NCI-H187 treated with DMSO at 0.1 percent for 48 hours (cell line): ENCODE measurements at places on chromosomes 2 and 18.
A peak's percentile ranks its signal among the peaks of the same experiment; 100 is the strongest.

DNA sequence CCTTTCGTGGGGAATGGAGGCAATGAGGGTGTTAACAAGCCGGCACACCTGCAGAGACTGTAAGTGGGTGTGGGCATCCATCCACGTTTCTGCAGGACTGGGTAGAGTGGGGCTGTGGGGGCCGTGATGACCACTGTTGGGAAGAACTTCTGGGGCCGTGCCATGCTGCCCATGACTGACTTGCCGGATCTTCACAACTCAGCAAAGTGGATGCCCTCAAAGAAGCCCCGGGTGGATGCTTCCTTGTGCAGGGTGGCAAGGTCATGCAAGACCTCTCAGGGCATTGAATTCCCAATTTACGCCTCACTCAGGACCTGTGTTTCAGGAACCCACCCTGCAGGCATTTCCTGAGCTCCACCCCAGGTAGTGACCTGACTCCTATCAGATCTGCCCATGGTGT lies 143.5 kb upstream of the TPO start:
- no peak for DNase-seq

DNA sequence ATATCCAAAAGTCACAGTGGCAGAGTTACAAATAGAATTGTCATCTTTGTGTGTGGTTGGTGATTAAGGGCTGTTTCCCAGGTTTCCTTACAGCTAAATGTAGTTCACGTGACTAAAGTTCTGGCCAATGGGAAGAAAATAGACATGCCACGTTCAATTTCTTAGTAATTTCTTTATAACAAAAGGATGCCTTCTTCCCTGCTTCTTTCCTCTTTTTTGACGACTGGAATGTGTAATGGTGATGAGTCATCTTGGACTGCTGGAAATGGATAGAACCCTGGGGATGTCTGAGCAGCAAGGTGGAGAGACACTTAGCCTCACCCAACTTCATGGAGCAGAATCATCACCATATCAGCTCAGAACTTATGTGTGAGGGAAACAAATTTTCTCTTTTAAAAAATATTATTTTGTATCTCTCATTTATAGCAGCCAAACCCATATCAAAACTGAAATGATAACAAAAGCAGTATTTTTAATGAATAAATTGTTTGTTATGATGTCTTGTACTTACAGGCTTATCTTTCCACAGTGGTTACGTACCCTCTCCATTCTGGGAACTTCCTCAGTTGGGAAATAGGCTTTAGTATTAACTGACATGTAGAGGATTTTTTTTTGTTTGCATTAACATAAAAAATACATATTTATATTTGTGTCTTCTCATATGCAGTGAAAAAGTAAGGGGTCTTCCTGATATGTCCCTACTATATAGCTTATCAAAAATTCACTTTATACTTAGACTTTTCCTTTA lies 91.1 kb upstream of the CDH2 start:
- DNase-seq: no peak

DNA sequence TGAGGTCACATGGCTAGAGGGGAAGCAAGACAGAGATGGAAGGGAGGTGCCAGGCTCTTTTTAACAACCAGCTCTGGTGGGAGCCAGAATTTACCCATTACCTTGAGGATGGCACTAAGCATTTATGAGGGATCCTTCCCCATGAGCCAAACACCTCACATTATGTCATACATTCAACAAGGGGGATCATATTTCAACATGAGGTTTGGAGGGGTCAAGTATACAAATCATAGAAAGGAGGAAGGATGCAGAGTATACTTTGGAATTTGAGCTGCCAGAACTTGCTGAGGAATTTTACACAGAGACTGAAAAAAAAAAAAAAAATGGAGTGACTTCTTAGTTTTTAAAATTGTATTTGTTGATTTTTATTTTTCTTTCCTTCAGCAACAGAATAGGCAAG lies 891.4 kb downstream of the CCDC85A start:
- no peak for DNase-seq

GRCh38 chr2:59677158-59677557 lies 876.3 kb downstream of the BCL11A start:
- no peak for DNase-seq

DNA sequence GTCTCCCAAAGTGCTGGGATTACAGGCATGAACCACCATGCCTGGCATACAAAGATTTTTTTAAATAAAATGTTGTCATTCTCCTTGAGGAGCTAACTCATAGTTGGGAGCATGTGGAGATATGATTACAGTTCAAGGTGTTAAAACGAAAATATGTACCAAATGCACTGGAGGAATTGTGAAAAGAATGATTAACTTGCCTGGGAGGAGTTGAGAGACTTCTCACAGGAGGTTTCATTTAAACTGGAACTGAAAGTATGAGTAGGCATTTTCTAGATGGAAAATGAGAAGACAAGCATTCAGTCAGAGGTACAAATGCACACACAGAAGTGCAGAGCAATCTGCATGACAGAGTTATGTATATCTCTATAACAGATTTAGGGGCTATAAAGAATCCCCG lies 126.6 kb upstream of the PDE1A start:
- DNase-seq: no peak

DNA sequence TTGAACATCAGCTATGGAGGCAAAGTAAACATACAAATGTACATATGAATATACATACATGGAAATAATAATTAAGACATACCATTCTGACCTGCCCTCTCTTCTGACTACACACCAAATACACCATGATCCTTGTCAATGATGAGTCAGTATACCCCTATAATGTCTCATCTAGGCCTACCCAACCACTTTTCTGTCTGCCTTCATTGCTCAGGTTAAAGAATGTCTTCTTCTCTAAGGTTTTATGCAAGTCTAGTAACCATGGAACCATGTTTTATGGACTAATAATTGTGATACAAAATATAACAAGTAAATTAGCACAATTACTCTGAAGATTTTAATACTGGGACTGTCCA lies 128.7 kb downstream of the NCKAP5 start:
- DNase-seq: no peak

DNA sequence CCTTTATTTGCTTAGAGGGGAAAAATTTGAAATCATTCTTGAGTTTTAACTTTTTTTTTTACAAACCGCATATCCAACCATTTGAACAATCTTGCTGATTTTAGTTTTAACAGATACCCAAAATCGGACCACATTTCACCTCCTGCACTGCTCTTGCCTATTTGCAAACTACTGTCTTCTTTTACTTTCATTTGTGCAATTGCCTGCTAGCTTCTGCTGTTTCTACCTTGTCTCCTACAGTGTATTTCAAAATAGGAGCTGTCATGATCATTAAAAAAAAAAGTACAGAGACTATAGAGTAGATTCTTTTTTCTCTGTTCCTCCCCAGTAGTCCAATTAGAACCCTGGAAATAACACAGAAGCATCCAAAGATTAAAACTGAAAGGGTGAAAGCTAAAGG lies 1081.2 kb downstream of the SOCS6 start:
- no peak for DNase-seq

DNA sequence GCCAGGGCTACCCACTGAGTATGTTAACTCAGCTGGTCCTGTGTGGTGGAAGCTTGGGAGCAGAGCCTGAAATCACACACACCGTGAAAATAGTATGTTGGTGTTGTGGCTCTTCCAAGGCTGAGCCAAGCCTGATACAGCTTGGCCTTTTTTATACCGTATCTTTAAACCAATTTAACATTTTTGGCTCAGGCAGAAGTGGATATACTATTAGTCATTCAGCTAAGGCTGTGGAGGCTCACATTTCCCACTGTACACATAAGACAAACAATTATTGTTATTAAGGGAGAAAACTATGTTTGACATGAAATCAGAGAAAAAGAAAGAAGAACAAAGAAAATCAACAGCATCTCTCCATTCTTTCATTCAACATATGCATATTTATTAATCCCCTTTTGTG lies 159.0 kb downstream of the BCL11A start:
- DNase-seq: no peak

GRCh38 chr18:48296581-48296980 lies 112.6 kb downstream of the ZBTB7C start:
- DNase-seq: no peak

- no peak for DNase-seq
Observed at GRCh38 chr18:32773382-32773712, 524 bp upstream of the KLHL14 start.

DNA sequence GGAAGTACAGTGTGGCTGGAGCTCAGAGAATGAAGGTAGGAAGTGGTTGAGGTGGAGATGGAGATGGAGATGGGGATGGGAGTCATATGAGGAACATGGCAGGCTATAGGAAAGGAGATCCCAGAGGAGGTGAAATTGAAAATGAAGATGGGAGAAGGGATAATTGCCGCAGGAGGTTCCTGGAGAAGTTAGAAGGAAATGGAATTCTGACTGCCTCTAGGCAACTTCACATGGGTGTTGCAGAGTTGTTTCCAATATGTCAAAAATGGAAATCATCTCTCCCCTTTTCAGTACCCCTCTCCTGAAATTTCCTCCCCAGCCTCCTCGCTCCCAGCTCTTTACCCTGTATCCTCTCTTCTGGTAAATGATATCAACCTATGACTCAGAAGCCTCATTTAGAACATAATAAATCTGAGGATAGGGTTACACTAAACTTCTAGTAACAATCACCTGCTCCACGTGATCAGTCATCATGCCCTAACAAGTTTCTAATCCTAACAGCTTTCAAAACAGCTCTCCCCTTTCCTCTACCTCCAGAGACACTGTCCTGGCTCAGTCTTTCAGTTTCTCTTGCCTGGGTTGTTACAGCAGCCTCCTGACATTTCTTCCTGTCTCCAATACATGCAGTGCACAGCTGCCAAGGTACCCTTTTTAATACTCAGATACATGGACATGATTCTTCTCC lies 201.9 kb upstream of the RBMS1 start:
- DNase-seq: peak; percentile 6

DNA sequence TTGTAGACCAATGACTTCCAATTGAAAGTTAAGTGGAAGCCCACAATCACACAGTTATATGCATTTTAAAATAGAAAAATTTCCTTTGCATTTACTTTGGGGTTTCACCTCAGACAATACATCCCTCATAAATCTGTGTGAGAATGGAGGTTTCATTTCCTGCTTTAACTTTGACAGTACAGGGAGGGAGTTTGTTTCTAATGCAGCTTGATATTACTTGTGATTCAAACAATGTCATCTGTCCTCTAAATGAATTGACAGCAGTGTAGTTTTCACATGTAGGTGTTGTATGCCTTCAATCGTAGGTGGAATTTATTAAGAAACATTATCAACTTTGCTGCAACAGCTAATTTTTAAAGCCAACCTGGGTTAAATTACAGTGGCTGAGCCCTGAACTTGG lies 75.2 kb downstream of the TMEFF2 start:
- no peak for DNase-seq

DNA sequence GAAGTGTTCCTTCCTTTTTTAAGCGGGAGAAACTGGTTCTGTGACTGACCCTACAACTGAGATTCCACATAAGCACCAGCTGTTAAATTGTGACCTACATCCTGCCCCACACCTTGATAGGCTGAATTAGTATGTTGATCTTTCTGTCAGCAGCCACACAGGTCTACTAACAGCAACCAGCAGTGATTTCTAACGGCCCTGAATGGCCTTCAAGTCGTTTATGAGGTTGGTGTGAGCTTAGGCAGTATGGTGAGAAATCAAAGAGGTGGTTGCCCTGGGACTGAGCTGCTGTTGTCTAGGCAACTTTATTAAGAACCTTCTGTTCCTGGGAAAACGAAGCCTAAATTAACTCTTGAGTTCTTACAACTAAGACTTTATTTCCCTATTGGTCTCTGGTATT lies 197.2 kb upstream of the FSHR start:
- DNase-seq: no peak

GRCh38 chr2:173017646-173018420 lies 57.8 kb upstream of the MAP3K20 start:
- no peak for DNase-seq

DNA sequence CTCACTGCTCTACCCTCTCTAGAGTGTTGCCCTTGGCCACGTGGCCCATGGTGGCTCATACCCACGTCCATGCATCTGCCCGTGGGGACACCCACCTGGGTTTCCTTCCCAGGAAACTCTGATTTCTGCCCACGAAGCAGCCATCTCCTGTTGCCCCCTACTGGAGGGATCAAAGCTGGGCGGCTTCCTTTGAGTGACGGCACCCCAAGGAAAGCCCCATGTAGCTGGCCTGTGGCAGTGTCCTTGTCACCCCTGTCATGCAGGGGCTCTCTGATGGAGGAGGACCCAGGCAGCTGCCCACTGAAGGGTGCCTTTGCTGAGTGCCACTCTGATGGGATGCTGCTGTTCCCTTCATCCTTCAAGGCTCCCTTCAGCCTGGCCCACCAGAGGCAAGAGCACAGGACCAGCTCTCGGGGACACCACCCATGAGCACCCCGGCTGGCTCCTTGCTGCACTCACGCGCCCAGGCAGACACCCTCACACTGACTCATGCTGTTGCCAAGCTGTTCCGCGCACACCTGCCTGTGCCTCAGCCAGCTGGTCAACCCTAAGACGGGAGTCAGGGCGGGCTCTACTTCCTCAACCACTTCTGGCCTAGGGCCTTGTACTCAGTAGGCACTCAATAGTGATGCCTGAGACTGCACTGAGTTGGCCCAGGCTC lies 101.1 kb downstream of the CTIF start:
- DNase-seq: no peak

DNA sequence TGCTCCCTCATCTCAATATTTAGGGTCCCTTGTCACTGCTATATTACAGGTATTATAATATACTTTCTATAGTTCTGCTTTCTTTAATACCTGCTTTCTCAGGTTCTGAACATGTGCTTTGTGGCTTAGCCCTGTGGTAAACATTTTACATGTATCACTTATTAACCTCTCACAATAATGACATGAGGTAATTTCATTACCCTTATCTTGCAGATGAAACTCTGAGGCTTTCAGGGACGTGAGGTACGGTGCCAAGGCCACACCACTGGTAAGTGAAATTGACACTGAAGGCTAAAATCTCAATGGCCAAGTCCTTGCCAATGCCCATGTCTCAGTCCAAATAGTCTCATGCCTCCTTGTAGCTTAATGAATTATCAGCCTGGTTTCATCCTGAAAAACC lies 21.7 kb downstream of the LINC00305 start:
- no peak for DNase-seq

- no peak for DNase-seq
Observed at GRCh38 chr2:54673501-54673998, 49.9 kb upstream of the EML6 start.

DNA sequence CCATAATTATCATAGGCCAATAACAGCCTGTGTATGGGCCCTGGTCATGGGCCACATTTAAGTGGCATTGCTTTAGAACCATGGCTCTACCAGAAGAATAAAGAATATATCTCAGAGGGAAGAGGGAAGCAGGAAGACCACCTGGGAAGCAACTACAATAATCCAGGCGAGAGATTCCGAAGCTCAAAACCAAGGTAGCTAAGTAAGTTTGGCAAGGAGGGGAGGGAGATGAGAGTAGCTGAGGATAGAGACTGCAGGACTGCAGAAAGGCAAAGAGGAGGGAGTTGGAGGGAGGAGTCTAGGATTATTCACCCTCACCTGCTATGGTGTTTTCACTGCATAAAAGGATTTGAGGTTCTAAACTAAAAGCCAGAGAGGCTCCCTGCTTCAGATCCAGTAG lies 293.5 kb downstream of the SETBP1 start:
- DNase-seq: no peak
